ENCODE measurements at places on chromosomes 2 and 18. TPM values are rescaled to one million over a fixed set of nuclear protein-coding genes. Genes with fewer than 3 reads are reported as not detected.

The BOLL gene
- not detected for total RNA-seq

The TMEFF2 gene
- 50.4 TPM for total RNA-seq

The CETN1 gene
- total RNA-seq: not detected

The CCDC121 gene
- total RNA-seq: 5.9 TPM

The KCNE4 gene
- 3.7 TPM for total RNA-seq

The CNGA3 gene
- total RNA-seq: 4.4 TPM

The VWC2L gene
- 20.9 TPM for total RNA-seq
